ENCODE measurements at places on chromosomes 3 and 15.

GRCh38 chr3:26560081-26560480, 62.5 kb upstream of the LRRC3B start:
- DNase-seq: no peak

GRCh38 chr3:27528791-27529190, 44.6 kb upstream of the SLC4A7 start:
- no peak for DNase-seq

- DNase-seq: no peak
Measured at GRCh38 chr3:133595341-133595740, 21.9 kb downstream of the CDV3 start.

DNA sequence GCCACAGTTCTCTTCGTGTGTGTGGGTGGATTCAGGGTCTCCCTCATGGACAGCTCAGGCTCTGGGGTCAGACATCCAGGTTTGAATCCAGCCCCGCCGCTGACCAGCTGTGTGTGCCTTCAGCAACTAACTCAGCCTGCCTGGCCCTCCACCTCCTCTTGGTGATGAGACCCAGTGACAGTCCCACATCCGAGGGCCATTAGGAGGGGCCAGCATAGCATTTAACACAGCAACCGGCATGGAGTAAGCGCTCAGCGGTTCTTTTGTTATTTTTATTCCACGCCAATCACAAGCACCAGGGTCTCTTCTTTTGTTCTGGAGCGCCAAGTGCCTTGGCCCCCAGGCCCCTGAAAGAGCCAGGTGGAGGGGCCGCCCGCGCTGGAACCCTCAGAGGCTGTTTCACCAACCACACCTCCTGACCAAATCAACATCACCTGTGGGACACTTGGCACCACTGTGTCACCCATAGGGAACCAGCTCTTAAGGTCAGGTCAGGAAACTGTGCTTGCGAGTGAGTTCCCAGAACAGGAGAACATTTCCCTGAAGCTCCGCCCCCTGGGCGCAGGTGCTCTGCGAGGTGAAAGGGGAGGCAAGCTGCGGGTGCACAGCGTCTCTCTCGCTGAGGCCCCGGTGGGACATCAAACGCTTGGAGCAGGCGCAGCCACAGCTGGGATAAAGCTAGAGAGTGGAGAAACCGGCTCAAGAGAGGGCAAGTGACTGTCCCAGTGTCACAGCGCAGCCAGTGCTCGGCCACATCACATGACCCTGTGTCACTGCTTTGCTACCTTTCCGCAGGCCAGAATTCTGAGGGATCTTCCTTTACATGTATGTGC, 311.3 kb downstream of the UACA start:
- DNase-seq: no peak

DNA sequence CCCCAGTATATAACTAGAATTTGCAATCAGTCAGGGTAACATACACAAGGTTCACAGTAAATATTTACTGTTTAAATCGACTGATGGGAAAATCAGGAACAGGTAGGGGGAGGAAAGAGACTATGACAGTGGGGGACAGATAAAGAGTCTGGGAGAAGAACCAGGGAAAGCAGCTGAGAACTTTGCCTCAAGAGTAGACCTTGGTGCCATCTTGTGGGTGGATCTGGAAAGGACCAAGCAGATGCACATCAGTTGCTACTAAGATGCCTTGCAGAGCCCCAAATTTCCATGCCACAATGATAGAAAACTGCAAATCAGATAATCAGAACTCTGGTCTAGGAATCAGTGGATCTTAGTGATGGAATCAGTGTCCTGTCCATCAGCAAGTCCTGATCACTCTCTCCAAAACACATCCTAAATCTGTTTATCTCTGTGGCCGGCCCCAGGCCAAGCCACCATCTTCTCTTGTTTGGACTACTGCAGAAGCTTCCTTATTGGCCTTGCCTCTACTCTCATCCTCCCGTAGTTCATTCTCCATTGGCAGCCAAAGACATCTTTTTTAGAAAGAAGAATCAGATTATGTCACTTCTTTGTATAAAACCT, 62.7 kb downstream of the PDE8A start:
- no peak for DNase-seq

All from stimulated activated CD8-positive, alpha-beta memory T cell treated with anti-CD3 and anti-CD28 coated beads, Interleukin-7, amount 100 ng/mL, for 24 hours (primary cell).